ENCODE measurements at places on chromosomes 3 and 15.
A peak's percentile ranks its signal among the peaks of the same experiment; 100 is the strongest.

- no peak for DNase-seq
These were observed 104.5 kb downstream of the NLGN1 start for GRCh38 chr3:173501931-173502489.

- no peak for DNase-seq
These were observed 768.1 kb downstream of the GBE1 start for GRCh38 chr3:80993241-80993945.

DNA sequence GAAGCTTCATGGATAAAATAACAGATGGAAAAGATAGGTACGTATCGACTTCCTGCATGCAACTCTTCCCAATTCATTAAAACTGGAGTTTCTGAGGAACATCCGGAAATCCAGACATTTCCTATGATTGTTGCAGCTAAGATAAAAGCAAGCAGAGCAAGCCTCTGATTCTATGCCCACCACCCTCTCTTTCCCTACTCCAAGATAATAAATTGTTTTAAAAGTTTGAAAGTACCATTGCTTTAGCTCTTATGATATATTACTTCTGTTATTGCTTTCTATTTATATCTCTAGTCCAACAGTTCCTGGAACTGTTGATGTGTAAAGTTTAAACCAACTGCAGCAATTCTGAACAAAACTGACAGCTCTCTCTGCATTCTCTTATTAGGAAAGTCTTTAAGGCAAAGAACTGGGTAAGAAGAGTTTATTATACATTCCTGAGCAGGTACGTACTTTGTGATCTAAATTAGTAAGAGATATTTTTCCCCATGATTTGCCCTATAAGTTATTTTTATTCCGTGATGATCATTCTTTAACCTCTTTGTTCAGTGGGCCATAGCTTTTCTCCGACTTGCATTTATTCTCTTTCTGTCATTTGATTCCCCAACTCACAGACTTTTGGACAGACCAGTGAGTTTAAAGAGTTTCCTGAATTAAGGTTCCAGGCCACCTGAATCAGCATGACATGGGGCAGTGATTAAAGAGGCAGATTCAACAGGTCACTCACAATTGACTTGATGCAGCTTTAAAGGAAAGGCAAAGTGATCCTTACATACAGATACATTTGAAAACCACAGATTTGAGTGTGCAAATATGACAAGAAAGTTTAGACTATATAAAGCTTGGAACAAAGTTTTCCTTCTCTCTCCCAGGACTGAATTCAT, 94.2 kb upstream of the THRB start:
- no peak for DNase-seq

DNA sequence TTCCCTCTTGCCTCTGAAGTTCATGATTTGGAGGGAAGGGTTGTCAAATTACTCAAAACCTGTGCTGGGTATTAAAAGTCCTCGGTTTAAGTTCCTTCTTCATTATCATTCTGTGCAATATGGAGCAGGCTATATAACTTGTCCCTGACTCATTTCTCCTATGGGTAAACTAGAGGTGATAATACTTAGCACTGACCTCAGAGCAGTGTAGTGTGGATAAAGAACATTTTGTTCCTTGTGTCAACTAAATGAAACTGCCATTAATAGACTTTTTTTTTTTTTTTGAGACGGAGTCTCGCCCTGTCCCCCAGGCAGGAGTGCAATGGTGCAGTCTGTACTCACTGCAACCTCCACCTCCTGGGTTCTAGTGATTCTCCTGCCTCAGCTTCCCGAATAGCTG, 2.2 kb upstream of the BBX start:
- no peak for DNase-seq

DNA sequence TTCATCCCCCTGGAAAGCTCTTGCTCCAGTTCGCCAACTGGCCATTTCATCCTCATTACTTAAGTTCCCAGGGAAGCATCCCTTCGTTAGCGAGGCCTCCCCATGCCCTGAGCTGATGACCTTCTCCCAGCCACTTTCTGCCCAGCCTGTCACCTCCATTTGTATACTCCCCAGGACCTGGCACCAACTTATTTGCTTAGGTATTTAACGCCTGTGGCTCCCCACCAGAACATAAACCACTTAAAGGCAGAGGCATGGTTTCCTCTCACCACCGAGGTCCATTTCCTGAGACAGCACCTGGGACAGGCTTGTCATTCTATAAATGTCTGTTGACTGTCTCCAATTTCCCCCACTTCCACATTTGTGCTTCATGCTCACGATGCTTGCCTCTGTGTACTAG, 189.0 kb downstream of the ZNF621 start:
- DNase-seq = no peak

DNA sequence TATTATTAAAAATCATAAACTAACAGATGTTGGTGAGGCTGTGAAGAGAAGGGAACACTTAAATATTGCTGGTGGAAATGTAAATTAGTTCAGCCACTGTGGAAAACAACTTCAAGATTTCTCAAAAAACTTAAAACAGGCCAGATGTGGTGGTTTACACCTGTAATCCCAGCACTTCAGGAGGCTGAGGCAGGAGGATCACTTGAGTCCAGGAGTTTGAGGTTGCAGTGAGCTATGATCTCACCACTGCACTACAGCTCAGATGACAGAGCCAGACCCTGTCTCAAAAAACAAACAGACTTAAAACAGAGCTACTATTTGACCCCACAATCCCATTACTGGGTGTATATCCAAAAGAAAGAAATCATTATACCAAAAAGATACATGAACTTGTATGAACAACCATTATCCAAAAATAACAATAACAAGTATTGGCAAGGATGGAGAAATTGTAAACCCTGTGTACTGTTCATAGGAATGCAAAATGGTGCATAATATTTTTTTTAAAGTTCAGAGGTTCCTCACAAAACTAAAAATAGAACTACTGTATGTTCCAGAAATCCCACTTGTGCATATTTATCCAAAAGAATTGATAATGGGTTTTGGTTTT, 25.5 kb downstream of the ZNF148 start:
- DNase-seq = no peak

DNA sequence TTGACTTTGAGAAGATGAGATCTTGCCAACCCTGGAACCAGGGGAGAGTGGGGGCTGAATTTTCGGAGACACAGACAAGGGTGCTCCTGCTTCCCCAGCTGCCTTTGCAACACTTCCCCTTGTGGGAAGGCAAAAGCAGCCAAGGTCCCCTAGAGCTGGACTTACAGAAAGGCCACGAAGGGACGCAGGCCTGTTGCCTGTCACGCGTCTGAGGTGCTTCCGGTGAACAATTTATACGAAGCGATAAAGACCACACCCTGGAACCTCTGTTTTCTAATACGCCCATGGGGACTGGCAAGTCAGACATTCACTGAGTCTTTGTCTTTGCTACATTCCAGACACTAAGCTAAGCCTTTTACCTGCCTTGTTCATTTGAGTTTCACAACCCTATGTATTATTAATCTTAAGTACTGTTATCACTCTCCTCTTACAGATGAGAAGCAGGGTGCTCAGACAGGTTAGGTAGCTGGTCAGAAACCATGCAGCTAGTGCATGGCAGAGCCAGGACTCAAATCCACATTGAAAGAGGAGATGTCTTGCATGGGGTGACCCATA, 13.2 kb downstream of the MEGF11 start:
- DNase-seq = no peak

DNA sequence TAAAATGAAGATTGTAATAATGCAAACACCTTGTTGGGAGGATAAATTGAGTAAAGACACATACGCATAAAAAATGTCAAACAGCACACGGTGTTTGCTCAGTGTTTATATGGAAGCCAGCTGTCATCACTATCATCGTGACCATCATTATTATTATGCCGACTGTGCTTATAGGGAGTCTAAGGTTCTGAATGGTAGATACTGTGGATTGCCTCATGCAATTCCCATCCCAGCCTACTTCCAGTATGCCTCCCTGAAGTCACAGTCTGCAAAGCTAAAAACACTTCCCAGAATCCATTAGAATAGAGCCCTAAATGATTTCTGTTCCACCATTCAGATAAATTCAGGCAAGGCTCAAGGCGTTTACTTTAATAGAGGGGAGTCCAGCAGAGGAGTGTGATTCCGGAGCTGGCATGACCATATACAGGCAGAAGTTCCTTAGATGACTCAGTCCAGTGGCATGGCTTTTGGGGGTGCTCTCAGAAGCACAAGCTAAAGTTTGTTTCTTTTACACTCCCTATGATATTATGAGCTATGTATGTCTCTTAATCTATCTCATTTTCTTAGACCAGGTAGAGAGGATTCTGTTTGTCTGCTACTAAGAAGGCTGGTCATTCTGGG, 148.7 kb downstream of the MEX3B start:
- DNase-seq = no peak

- DNase-seq = no peak
These were observed 583.3 kb upstream of the CBLB start for GRCh38 chr3:106452096-106452495.

- DNase-seq = peak; percentile 72
These were observed 48.8 kb upstream of the PRTG start for GRCh38 chr15:55791551-55792400.

DNA sequence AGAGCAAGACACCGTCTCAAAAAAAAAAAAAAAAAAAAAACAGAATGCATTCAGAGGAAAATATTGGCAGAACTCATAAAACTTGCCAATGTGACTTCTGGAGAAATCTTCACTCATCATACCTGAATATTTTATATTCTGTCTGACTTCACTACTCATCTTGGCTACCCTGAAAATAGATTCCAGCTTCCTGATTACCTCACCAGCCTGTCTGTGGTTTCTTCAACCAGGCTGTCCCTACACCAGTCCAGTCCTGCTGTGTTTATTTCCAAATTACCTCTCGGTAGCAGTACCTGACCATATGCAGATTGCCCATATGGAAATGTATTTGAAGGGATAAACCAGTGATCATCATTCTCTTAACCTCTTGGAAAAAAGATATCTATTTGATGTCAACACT, 9.3 kb upstream of the P3H2 start:
- no peak for DNase-seq

- DNase-seq = no peak
These were observed 562.8 kb downstream of the NAALADL2 start for GRCh38 chr3:175421902-175422301.

DNA sequence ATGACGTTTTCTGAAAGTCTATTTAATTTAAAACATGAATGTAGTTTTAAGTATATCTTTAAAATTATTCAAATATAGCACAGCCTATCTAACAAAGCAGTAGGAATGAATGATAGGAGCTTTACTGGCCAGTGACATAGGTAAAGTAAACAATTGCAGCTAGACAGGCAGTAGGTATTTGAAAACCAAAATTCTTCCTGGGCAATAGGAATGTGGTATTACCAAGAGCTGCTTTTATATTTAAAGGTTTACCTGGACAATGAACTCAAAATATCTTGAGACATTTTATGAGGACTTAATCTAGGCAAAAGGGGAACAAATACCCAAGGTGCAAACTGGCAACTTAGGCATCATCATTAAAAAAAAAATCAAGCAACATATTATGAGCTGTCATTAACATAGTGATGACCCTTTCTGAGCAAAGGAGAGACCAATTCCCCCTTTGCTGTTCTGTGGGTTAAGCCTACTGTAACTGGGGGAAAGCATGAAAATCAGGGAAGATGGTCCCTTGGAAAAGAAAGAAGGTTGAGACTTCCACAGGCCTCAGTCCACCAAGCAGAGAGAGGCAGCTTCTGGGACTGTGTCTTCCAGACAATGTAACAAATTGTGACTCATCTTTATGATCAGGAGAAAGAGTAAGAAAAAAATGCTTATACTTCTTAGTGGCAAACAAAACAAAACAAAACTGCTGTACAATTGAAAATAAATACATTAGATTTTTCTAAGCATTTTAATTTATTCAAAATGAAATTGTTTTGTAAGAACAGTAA, 12.9 kb downstream of the ISL2 start:
- no peak for DNase-seq

DNA sequence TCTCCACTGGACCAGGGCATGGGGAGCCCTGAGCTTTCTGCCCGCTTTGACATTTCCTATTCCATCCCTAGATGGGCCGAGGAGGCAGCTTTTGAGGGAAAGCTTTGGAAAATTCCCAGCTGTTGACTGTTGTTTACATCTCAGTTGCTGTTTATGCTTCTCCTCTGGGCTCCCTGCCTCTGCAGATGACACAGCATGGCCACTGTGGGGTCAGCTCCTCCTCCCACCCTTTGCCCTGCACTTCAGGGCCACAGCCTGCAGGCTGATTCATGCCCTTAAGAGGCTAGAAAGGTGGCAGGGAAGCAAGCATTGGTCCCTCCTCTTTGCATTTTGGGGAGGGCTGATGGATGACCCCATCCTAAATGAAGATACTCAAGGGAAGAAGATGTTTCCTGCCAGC, 8.5 kb upstream of the CTXND1 start:
- DNase-seq = no peak

GRCh38 chr3:192929755-192930547, 12.3 kb upstream of the MB21D2 start:
- no peak for DNase-seq

GRCh38 chr3:60577601-60578000, 673.7 kb downstream of the FHIT start:
- DNase-seq = no peak

DNA sequence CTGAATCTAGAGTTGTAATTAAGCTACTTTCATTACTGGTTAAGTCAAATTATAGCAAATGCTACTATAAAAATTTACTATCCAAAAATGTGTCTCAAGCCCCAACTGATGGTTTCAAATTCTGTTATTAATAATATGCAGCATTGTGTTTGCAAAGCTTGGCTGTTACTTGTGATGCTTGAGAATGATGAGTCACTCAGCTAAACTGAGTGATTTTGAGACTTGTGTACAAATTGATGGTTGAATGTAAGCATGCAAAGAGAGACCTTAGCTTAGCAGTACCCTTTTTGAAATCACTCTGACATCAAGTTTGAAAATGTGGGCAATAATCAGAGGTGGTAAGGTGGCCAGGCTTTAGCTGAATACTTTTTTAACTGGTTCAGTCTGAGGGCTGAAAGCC, 27.6 kb downstream of the OPA1 start:
- DNase-seq = no peak

DNA sequence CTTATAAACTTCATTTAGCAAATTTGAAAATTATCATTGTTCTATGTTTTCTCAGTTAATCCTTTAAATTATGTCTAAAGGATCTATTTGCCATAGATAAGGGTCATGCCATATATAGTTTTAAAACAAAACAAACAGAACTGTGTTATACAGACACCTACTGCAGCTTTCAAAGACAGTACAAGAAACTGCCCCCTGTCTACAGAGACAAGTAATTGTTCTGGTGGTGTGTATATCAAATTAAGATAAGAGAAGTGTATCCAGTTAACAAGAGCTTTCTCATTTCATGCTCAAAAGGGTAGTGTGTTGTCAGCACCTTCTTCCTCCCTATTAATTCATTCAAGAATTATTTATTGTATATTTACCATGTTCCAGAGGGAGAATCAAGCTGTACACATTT, 201.2 kb downstream of the FMN1 start:
- no peak for DNase-seq

- no peak for DNase-seq
These were observed 128.7 kb downstream of the PDCD6IP start for GRCh38 chr3:33926998-33927605.

GRCh38 chr3:181699171-181699903, 12.4 kb upstream of the SOX2 start:
- DNase-seq = no peak

Data from SHP77 (cell line).